ENCODE measurements at places on chromosomes 2 and 18.

- no peak for DNase-seq
These were observed 109.1 kb downstream of the RIF1 start for GRCh38 chr2:151518802-151519201.

GRCh38 chr2:138249207-138249606, 252.4 kb upstream of the SPOPL start:
- no peak for DNase-seq

GRCh38 chr18:79401494-79402208, 5.9 kb downstream of the NFATC1 start:
- no peak for DNase-seq

DNA sequence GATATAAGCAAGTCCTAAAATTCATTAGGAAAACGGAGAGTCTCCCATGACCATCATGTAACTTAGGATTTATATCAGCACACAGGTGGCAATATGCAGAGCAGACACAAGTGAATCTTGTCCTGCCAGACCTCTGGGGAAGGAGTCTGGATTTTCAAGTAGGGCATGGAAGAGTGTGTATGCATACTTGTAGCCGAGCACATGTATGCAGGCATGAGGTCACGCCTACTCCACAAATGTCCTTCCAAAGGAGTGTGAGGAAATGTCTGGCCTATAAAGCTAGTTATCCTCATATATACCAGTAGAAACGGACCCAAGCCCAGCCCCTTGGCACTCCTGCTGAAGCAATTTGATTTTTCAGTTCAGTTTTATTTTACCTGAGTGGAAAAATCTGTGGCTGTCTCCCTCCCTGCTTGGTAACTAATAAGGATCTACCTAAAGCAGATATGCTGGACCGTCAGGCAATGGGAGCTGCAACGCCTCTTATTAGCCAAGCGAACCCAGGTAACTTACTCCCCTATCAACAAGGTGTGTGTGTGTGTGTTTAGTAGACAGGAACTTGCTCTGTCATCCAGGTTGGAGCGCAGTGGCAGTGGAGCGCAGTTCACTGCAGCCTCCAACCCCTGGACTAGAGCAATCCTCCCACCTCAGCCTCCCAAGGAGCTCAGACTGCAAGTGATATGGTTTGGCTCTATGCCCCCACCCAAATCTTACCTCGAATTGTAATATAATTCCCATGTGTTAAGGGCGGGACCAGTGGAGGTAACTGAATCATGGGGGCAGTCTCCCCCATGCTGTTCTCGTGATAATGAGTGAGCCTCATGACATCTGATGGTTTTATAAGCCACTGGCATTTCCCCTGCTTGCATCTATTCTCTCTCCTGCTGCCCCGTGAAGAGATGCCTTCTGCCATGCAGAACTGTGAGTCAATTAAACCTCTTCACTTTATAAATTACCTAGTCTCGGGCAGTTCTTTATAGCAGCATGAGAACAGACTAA, 2.8 kb downstream of the STAT1 start:
- no peak for DNase-seq

DNA sequence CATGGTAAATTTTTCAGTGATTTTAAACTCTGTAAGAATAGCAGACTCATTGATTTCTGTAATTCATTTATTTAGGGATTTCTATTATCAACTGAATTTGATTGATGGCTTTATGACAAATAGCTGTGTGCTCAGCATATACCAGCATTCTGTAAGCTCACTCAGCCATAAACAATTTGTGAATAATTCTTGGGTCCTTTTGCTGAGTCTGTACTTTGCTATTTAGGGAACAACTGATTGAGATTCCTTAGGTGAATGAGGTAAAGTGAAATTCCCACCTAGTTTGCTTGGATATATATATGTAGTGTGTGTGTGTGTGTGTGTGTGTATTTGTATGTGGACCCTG, 76.7 kb upstream of the CAVIN2 start:
- no peak for DNase-seq

DNA sequence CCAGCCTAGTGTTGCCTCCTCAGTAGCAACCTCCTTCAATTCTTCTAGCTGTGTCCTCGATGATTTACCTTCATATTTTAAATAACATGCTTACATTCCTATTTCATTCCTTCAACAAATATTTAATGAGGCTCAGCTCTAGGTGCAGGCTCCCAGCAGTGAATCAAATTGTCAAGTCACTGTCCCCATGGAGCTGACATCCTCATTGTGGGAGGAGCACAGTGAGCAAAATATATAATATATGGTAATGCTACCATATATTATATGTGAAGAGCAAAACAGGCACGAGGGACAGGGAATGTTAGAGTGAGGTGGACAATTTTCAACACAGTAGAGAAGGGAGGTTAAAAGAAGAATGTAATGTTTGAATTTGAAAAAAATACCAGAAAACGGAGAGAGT, 869.1 kb downstream of the SLC4A3 start:
- no peak for DNase-seq

DNA sequence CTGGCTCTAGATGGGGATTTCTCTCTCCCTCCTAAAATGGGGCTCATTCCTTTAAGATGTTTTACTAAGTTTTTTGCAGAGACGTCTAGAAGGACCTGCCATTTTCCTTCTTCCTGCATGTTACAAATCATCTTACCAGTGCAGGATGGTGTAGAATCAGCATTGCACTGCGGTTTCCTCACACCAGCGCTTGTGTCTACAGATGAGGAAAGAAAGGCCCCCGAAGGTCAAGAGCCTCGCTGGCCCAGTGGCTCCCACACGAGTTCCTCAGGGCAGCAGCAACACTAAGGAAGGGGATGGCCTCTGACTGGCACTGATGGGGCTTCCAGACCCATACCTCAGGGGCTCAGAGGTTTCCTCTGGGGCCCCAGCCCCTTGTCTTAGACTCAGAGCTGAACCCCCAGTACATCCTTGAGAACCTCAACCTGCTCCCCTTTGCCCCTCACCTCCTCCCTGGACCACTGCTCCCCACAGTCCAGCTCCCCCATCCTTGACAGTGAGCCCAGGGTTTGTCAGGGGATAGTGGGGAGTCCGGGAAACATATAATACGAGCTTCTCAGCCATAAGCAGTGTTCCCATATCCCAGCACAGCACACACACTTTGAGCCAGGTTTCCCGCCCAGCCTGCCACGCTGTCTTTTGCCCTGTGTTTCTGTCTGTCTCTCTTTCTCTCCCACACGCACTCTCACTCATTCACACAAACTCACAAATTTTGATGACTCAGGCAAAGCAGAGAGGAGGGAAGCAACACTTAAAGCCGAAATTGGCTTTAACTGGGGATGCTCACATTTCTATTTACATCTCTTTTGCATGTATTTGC, 29.4 kb downstream of the ZFP36L2 start:
- DNase-seq = no peak

DNA sequence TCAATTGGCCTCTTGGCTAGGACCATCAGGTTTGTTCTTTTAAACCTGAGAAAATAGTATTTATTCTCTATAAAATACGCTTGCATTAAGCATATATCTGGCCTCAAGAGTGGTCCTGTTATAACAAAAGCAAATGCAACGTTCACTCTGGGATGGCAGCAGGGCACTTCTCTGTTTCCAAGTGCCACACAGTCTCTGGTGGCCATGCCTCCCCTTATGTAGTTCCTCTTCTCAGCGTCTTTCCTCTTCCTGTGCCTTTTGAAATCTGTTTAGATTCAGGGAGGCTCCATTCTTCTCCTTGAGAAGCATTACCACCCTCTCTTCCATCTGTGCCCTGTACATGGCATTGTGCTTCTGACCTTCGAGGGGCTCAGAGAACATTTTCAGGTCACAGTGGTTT, 51.9 kb downstream of the TSHZ1 start:
- DNase-seq = no peak

Measured in NCI-H1930 (cell line).